Endodermal cell (in vitro differentiated cells): ENCODE measurements at places on chromosomes 2 and 18. TPM values are rescaled to one million over a fixed set of nuclear protein-coding genes. Genes with fewer than 3 reads are reported as not detected.

Gene VSNL1
- total RNA-seq = 3.3 and 7.8 TPM in 2 replicates

DNA sequence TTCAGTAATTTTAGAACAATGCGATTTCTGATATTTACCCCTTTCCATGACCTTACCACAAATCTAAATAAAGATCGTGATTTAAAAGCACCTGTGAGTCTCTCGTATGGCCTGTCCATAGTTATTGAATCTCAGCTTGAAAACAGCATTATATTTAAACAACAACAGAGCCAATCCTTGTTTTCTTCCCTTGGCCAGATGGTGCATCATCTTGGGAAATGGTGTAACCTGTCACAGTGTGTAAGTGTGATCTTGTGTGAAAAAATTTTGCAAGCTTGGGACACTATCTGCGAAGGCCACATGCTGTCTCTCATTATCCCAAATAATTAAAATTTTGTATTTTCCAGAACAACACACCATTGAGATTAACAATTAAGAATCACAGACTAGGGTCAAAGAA is 262.7 kb upstream of the SPHKAP start:
- DNase-seq = no peak

Gene IL1RL2
- 0.44 and 0.72 TPM in 2 replicates for total RNA-seq

GRCh38 chr2:139964721-139965440 is 1184.7 kb upstream of the NXPH2 start:
- no peak for DNase-seq

GRCh38 chr2:184527058-184527457 is 71.3 kb upstream of the ZNF804A start:
- no peak for DNase-seq

DNA sequence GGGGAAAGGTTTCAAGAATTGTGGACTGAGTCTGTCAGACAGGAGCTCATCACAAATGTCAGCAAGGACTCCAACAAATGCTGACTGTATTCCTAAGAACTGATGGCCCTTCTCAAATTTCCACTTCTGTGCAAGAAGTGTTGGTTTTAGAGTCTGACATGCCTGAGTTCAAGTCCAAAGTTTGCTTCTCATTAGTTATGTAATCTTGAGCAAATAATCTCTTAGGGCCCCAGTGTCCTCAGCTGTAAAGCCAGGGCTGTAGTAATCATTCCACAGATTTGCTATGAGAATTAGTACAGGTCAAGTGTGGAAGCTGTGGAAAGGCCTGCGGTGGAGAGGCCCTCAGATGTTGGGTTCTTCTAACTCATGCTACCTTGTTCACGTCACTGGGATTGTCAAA is 23.9 kb downstream of the MEP1B start:
- no peak for DNase-seq

Gene DPP4
- total RNA-seq = 0.46 to 1.0 TPM (median 0.48 TPM) in 3 replicates
